NCI-H187 (cell line): ENCODE measurements at places on chromosomes 3 and 15.

- no peak for DNase-seq
Measured at GRCh38 chr3:144593881-144594280, 622.3 kb downstream of the DIPK2A start.

GRCh38 chr15:58074452-58074851 lies 8.9 kb upstream of the ALDH1A2 start:
- DNase-seq: no peak

- no peak for DNase-seq
Measured at GRCh38 chr15:43749690-43750345, 3.6 kb downstream of the PDIA3 start.

GRCh38 chr15:29039466-29040369 lies 153.9 kb downstream of the APBA2 start:
- DNase-seq: no peak

DNA sequence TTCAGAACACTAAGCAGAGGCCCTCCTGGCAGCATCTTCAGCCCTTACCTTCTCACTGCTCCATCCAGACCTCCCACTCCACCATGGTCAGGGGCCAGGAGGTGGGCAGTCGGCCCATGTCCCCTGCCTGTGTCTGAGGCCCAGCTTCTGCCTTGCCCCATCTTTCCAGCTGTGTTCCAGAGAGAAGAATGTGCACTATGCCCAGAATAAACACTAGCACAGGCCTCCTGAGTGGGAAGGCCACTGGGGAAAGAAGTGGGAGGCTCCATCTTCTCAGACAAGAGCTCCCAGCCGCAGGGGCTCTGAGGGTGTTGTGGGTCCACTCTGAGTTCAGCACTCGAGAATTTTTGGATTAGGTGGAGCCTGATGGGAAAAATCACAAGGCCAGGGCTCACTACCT lies 44.5 kb downstream of the ADCY5 start:
- DNase-seq: no peak

DNA sequence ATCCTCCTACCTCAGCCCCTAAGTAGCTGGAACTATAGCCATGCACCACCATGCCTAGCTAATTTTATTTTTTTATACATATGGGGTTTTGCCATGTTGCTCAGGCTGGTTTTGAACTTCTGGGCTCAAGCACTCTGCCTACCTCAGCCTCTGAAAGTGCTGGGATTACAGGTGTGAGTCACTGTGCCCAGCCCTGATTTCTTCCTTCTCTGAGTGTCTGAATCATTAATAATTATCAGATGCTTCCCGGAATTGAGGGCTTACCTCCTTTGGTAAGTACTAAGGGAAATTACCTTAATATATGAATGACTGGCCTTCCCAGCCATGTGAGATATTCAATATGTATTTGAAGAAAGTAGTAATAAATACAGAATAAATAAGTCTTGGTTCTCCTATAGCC lies 7.2 kb downstream of the CLPX start:
- no peak for DNase-seq

DNA sequence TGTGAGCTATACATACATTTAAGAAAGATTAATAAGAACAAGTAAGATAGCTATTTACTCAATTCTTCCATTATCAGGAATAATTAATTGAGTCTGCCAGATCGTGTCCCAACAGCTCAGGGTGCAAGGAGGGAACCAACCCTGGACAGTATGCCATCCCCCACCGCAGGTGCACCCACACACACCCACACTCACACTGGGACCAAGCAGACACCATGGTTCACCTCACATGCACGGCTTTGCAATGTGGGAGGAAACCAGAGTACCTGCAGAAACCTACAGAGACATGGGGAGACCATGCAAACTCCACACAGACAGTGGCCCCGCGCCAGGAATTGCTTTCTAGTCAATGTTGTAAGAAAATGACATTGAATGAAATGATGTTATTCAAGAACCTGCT lies 20.0 kb upstream of the TJP1 start:
- no peak for DNase-seq

DNA sequence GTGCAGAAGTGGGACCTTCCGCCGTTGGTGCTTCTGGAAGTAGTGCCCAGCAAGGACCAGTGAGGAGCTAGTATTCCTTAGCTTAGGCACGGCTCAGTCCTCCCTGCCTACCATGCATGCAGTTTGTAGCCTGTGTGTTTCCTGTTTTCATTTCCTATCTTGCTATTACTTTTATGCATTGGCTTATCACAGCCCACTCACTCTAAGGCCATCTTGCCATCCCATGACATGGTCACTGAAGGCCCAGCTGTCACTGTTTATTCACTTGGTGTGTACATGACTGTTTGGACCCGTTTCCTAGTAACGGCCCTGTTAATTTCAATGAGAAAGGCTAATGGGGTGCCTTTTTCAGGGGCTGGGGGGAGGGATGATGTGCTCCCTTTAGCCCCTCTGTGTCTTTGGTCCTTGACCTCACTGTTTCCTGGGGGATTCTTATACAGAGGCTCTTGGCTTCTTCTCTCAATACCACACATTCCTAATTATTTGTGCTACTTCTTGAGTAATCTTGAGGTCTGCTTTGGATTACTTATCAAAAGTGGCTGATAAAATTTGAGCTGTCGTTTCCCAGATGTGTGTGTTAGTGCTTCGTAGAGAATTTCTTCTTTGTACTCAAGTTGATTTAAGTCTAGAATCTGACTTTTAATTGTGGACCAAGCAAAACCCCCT lies 24.5 kb upstream of the TRAK1 start:
- DNase-seq: no peak

GRCh38 chr3:46299608-46300460 lies 54.1 kb upstream of the CCR2 start:
- no peak for DNase-seq

- DNase-seq: no peak
Measured at GRCh38 chr15:52021128-52021671, 2.2 kb downstream of the MAPK6 start.

DNA sequence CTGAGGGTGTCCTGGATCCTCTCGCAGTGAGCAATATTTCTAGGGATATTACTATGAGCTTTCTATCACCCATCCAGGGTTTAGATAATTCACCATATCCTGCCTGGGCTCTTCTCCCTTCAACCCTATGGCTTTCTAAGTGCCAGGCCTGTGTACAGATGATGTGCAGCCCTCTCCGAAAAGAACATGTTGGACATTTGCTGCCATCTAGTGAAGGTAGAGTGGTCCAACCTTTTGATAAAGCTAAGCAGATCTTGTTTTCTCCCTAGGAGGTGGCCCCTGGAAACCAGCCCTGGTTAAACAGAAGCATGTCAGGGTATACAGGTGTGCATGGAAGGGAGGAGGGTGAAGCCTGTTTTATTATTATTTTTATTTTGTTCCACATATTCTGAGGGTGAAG lies 27.9 kb upstream of the SCN10A start:
- no peak for DNase-seq

DNA sequence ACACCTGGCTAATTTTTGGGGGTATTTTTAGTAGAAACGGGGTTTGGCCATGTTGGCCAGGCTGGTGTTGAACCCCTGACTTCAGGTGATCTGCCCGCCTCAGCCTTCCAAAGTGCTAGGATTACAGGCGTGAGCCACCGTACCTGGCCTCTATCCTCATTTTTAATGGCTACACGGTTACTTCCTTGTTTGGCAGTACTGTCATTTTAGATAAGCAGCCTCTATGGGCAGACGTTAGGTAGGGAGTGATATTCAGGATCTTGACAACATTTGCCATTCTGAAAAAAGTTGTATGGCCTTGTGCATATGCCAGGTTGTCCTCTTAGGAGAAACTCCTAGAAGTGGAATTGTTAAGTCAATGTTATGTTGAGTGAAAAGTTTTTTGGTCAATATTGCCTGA lies 141.7 kb downstream of the ITPR1 start:
- DNase-seq: no peak

DNA sequence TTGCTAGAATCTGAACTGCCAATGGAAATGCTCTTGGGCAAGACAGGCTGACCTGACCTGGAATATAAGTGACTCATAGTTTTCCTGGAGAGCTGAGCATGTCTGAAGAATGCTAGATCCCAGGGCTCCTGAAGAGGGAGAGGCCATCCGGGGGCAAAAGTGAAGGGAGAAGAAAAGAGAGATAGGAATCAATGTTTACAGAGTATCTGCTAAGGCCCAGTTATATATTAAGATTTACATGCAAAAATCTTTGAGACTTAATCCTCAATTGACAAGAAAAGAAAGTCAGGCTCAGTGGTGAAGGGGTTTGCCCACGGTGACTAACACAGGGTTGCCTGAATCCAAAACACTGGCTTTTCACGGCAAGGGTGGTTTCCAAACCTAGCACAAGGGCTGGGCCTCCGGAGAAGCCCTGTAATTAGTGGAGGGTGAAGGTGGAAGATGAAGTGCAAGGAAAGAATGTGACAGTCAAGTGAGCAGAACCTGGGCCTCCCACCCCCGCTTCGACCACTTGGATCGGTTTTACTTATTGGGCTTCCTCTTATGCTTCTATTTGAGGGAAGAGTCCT lies 91.7 kb upstream of the FGF12 start:
- no peak for DNase-seq

DNA sequence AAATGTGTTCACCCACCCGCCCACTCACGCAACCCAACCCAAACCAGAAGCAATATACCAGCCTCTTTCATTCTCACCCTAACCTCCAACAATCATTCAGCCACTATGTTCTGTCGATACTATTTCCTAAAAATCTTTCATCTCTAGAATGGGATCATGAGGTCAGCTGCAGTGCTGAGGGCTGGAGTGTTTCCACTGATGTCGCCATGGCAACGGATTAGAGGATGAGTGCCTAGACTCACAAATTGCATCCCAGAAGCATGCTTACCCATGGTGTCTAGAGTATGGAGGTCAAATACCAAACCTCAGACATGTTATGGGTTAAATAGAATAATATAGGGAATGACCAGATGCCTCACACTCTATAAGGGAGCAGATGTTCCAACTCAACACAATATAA lies 138.5 kb downstream of the GABRB3 start:
- DNase-seq: no peak

DNA sequence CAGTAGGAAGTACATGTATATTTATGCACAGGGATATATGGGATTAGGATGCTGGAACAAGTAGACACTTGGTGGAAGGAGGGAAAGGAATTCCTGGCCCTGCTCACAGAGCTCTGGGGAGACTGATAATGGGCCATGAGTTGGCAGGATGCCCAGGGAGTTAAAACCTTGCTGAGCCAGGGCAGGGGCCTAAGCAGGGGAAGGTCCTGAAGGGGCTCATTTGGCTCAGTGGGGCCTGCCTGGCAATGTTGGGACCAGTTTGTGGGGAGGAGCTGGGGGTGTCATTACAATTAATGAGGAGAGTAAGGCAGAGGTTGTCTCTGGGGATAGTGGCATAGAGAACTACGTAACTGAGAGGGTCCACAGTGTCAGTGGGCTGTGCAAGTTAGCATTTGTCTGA lies 124.2 kb upstream of the ADPGK start:
- DNase-seq: no peak

- no peak for DNase-seq
Measured at GRCh38 chr3:193788189-193788991, 195.4 kb downstream of the OPA1 start.

DNA sequence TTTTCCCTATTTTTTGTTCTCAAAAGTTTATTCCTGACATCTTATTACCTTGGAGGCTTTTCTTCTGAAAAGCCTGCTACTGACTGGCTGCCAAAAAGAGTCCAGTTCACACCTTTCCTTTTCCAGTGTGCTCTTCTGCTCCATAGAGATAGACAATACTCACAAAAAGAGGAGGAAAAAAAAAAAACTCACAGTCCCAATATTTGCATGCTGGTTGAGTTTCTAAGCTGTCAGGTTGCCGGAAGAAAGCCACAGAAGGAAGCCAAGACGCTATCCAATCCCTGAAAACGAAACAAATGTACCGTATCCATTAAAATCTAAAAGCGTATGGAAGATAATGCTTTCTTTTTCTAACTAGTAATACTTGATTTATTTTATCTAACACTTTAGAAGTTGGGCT lies 299.5 kb downstream of the CADM2 start:
- DNase-seq: no peak

DNA sequence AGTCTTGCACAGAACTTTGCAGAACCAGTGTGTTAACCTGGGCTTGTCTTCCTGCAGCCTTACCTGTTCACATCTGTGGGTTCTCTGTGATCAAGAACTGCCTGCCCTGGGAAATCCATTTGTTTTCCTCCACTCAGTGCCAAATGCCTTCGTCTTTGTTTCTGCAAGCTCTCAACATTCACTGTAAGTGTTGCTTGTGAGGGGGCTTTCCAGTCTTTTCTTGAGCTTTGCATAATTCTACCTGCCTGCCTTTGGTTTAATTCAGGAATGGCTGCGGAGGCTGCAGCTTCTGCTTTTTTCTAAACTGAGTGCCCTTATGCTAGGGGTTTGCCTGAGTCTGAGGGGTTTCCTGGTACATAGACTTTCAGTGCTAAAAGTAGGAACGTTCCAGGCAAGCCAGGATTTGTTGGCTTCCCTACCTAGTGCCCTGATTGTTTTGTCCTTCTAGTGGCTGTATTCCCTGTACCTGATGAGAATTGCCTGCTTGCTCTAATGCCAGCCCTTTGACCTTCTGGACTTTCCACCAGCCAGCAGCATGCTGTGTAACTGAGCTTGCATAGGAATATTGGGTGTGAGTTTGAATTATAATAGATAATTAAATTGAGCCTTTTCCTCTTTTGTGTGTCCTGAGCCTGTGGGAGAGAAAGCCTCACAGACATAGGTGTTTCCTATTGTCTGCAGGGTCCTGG lies 96.6 kb upstream of the CLSTN2 start:
- no peak for DNase-seq

DNA sequence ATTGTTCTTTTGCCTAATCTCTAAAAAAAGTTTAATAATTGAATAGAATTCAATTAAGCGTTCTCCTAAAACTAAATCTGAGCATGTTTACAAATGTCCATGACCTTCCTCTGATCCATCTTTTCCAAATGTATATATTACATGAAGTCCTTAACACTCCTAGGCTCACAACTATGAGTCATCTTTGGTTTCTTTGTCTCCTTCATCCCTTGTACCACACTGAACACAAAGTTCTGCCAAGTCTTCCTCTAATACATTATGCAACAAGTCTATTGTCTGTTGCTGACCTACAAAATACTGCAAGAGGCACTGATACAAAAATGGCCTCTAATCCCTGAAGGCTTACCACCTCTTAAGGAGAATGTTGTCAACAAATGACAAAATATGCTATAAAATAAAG lies 550.2 kb downstream of the PYDC2 start:
- DNase-seq: no peak

- no peak for DNase-seq
Measured at GRCh38 chr3:121295979-121296378, 249.8 kb downstream of the POLQ start.

- no peak for DNase-seq
Measured at GRCh38 chr3:37441689-37442088, 267.3 kb upstream of the LRRFIP2 start.

DNA sequence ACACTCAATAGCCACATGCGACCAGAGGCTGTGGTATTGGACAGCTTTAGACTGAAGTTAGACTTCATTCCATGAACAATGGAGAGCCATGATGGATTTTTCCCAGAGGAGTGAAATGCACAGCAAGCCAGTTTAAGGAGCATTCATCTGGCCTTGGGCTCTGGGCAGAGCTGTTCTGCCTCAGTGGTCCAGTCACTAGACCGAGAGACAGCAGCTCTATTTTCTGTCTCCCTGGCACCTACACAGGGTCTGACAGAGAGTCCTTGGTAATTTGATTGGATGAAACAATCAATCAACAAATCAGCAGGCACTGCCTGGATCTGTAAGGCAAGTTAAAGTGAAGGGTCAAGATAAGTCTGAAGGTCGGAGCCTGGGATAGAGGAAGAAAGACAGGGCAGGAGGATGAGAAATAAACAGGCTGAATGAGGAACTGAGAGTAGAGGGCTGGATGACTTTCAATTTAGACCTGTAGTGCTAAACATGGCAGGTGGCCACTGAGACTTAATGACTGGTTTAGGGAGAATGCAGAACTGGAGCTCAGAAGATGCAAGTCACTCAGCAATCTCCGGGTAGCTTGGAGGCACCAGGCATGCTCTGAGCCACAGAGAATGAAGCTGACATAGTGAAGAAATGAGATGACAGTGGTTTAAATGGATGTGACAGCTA lies 98.5 kb upstream of the SLC25A36 start:
- DNase-seq: no peak
